AG04450 (cell line): ENCODE measurements at places on chromosomes 7 and 10.
A peak's percentile ranks its signal among the peaks of the same experiment; 100 is the strongest.

DNA sequence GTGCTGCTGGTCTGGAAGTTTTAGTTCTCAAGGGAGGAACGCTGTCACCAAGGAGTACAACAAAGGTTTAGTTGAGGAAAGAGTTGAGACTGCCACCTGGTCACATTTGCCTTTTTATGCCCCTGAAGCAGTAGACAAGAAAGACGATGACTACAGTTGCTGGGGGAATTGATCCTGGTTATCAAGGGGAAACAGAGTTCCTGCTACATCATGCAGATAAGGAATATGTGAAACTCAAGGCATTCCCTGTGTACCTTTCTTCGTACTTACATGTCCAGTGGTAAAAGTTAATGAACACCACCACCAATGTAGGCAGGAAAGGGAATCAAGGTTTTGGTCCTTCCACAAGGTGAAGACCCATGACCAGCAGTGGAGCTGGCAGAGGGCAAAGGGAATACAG, 31.8 kb downstream of the SLC35B4 start:
- no peak for DNase-seq

DNA sequence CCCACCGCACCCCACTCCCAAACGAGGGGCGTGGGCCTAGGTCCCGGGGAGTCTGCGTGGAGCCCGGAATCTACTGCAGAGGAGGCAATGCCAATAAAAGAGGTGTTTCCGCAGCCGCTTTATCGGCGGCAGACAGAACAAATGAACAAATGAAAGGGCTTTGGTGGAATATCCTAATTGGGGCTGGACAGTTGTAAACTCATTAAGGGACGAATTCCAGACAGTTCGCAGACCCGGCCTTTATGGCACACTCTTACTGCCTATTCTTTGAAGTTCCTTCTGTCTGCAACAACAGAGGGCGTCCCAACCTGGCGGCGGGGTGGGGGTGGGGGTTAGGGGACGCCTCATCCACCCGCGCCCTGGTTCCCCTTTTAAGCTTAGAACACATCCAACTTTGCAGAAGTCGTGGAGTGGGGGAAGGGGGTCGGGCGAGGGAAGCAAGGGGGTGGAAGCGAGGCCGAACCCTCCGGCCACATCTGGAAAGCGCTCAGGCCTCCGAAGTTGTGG, 4.1 kb downstream of the HOXA9 start:
- no peak for DNase-seq

DNA sequence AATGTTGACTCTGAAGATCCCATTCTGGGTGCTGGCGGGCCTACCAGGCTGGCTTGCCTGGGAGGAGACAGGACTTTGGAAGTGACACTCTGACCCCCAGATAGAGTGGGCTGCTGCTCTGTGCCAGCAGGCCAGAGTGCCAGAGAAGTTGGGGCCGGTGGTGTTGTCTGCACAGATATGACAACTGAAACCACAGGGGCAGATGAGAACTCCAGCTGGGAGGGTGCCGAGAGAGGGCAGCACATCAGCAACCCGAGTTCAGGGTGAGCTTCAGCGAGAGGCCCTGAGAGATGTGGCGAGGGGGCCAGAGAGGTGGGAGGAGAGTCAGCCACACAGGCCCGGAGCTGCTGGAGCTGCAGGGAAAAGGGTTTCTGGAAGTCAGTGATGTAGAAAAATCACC, 193.2 kb upstream of the MGMT start:
- DNase-seq, result no peak

DNA sequence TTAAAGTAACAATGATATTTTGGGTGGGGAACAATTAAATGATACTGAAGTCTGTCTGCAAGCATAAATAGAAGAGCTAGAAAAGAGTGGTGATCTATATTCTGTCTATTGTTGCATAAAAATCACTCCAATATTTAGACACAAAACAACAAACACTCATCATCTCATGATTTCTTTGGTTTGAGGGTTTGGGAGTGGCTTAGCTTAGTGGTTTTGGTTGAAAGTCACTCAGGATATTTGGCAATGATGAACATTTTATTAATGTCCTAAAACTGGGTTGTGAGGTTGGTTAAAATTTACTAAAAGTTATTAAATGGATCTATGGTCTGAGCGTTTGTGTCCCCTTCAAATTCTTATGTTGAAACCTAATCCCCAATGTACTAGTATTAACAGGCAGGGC, 54.7 kb upstream of the EGFR start:
- DNase-seq, result no peak

- DNase-seq, result no peak
Observed at GRCh38 chr7:67692425-67692824, 695.8 kb downstream of the TYW1 start.

DNA sequence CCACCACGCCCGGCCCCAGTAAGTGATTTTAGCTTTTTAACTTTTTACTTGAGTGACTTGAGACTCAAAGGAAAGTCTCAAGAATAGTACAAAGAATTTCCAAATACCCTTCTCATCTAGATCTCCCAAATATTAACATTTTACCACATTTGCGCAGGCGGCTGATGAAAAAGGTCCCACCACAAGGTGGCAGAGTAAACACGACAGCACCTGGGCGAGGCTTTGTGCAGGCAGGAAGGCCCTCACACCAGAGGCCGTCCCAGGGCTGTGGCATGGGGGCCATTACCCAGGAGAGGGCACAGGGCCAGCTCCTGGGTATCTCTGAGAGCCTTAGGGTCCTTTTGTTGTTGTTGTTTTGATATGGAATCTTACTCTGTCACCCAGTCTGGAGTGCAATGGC, 50.0 kb upstream of the WIPI2 start:
- DNase-seq, result no peak

- DNase-seq, result no peak
Observed at GRCh38 chr7:1754345-1754908, 84.3 kb downstream of the ELFN1 start.

DNA sequence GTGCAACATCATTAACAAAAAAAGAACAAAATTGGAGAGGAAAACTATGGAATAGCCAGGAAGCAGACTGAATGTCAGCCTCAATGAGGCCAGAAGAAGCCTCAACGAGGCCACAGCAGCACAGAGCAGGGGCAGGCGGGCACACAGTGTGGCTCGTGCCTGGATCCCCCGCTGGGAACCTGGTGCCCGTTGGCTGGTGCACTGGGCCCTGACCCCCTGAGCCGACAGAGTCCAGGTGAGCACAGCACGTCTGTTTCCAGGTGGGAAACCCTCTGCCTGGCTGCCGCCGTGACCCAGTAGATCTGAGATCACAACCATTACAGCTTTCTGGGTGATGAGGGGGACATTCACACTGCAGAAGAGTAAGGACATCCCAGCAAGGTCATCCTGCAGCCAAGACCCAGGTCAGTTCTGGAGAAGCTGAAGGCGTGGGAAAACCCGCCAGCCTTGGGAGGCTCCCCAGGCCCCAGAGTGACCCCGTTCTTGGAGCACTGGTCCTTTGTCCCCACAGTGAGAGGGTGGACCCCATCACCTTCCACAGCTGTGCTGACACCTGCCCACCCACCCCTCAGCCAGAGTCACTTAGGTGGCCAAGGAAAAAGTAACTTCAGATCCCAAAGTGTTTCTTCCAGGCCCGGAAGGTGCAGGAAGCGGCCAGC, 222.1 kb downstream of the ADARB2 start:
- no peak for DNase-seq

- DNase-seq, result no peak
Observed at GRCh38 chr7:2008101-2008935, 224.4 kb downstream of the MAD1L1 start.

DNA sequence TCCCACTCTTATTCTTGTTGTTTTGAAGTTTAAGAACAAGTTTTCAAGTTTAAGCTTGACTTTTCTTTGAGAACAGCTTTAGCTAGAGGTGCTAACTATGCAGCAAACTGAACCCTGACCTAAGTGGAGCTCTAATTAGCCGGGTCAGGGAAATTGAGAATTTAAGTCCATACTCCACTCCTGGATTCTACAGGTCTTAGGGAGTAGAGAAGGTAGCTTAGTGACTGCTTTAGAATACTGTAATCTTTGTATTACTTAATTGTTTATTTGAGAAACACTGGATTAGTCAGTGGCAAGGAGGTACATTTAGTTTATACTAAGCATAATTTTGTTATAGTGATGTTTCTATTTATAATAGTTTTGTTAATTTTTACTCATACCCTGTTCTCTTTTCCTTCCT, 74.6 kb upstream of the STRIP2 start:
- no peak for DNase-seq

GRCh38 chr7:87767827-87768226, 108.3 kb downstream of the SLC25A40 start:
- DNase-seq, result no peak

- DNase-seq, result no peak
Observed at GRCh38 chr10:86670290-86670811, 2.0 kb downstream of the LDB3 start.

GRCh38 chr10:59648711-59649201, 60.9 kb downstream of the SLC16A9 start:
- no peak for DNase-seq

GRCh38 chr7:134828361-134828760, 48.9 kb downstream of the CALD1 start:
- DNase-seq, result no peak

DNA sequence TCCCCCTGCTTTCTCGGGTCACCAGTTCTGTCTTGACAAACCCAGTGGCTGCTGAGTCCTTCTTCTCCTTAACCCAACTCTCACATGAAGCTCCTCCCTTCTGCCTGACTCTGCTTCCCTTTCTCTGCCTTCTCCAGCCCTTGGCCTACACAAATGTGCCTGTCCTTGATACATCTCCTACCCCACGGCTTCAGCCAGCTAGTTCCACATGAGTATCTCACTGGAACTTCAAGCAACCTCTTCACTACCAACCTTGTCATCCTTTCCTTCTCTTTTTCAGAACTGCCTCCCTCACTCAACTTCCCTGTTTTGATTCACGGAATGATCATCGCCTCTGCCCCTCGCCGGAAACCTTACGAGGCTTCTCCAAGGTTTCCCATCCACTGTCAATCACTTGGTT, 55.9 kb downstream of the PDIA4 start:
- DNase-seq, result no peak

DNA sequence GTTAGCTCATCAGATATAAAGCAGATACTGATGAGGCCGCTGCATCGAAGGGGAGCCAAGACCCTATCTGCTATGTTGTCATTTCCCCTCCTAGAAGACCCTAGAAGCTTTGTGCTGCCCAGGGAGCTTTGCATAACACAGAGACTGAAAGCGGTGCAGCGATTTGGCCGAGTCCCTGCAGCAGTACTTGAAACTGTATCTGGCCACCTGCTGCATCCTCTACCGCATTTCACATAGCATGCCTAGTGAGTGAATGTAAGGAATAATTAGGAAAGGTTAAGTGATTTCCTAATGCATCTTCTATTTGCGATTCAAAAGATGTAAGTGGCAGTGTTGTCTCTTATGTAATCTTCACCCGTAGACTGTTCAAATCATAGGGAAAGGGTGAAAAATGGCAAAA, 106.7 kb downstream of the LRMDA start:
- DNase-seq, result no peak

DNA sequence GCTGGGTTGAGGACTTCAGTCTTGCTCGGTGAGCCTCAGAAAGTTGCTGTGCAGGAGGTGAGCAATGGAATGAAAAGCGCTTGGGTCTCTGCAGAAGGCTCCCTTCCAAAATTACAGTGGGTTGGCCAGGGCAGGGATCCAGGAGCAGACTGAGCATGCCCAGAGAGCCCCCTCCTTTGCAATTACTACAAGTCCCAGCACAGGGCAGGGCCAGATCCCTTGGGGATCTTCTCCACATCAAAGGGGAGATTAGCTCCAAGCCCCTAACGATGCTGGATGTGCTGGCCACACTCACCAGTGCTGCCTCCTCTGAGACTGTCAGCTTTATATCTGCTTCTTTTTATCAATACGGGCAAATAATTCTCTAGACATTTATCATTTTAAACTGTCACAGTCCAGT, 337.5 kb downstream of the RPS24 start:
- DNase-seq, result no peak

DNA sequence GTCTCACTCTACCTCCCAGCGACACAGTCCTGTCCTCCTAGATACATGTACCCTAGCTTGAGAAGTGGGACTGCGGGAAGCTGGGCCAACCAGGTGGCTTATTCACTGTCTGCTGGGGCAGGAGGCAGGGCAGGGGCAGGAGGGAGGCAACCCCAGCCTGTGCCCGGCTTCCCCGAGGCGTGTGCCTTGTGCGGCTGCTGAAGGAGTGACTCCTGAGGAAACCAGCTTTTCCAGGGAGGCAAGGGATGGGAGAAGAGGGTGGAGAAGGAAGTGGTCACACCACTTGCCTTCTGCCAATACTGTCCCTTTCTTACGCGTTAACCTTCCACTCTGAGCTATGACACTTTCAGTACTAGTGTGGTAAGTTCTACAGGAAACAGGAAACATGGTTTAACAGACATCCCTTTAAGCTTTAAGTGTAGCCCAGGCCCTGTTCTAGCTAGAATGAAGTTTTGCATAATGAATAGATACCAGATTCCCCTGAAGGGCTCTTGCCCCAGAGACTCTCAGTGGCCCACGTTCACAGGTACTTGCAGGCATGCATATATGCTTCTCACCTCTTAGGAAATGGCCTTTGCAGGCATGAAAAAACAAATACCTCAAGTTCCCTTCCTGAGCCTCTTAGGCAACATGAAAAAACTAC, 40.6 kb downstream of the SYPL1 start:
- no peak for DNase-seq

- no peak for DNase-seq
Observed at GRCh38 chr7:140983802-140984201, 30.9 kb downstream of the MRPS33 start.

- peak; percentile 3 for DNase-seq
Observed at GRCh38 chr7:113159746-113160339, 41.5 kb upstream of the SMIM30 start.

DNA sequence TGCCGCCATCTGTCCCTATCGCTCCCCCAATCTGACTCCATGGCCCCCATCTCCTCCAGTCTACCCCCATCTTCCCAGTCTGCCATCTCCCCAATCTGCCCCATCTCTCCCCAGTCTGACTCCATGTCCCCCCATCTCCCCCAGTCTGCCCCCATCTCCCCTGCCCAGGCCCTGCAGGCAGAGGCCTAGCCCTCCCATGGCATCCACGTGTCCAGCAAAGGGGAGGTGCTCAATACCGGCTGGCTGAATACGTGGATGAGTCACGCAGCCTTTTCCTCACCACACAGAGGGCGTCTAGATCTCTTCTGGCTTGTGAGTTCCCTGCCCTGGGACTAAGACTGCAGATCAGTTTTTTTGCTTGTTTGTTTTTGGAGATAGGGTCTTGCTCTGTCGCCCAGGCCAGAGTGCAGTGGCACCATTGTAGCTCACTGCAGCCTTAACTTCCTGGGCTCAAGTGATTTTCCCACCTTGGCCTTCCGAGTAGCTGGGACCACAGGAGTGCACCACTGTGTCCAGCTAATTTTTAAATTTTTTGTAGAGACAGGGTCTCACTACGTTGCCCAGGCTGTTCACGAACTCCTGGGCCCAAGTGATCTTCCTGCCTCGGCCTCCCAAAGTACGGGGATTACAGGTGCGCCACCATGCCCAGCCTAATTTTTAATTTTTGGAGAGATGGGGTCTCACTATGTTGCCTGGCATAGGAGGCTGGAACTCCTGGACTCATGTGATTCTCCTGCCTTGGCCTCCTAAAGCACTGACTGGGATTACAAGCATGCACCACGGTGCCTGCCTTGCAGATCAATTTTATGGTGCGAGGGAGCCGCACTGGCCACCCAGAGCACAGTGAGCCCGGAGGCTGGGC, 15.3 kb upstream of the GPR146 start:
- DNase-seq, result peak; percentile 73
